ENCODE measurements at places on chromosomes 5 and 9.
A peak's percentile ranks its signal among the peaks of the same experiment; 100 is the strongest.

GRCh38 chr9:79477955-79478771 lies 93.6 kb upstream of the TLE4 start:
- peak; percentile 47 for DNase-seq

GRCh38 chr5:94218374-94218773 lies 400.0 kb downstream of the KIAA0825 start:
- peak; percentile 94 for DNase-seq

DNA sequence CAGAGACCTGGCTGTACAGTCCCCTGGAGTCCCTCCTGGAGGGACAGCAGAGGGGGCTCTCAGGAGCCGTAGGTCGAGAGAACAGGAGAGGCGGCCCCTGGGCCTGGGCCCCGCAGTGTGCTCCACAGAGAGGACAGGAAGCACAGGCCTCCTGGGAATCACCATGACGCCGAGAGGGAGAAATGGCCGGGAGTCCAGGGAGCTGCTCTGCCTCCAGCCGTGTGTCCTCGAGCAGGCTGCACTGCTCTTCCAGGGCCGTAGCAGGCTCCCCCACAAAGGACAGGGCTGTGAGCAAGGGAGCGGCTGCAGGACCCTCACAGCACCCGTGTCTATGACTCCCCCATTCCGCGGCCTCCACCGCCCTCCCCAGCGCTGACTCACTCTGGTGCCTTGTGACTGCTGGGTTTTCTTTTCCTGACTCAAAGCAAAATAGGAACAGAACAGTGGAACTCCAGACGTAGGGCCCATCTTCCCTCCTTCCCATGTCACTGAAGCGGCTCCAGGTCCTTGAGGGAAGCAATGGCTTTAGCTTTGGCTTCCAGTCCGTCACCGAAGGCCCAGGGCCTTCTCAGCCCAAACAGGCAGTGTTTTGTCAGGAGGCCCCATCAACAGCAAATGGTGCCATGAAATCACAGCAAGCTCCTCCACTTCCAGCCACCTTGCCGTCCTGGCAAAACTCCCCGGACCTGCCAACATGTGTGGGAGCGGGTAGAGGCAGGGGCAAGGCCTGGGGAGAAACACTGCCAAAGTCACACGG lies 114.2 kb downstream of the LHFPL2 start:
- peak; percentile 79 for DNase-seq

DNA sequence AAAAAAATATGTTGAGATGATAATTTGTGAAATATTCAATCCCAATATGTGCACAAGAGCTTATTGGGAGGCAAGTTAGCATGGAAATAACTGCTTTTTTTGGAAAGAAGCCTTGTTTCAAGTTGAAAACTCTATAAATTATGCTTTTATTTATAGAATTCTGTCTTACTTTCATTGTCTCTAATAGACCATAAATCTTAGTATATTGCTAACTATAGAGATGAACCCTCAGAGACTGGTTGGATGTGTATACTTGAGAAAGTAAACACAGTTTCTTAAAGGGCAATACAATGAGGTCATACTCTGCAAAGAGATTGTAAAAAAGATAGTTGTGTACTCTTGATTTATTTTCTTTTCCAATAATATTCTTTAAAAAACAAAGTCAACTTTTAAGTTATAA lies 530.3 kb downstream of the SPATA31D1 start:
- DNase-seq = no peak

DNA sequence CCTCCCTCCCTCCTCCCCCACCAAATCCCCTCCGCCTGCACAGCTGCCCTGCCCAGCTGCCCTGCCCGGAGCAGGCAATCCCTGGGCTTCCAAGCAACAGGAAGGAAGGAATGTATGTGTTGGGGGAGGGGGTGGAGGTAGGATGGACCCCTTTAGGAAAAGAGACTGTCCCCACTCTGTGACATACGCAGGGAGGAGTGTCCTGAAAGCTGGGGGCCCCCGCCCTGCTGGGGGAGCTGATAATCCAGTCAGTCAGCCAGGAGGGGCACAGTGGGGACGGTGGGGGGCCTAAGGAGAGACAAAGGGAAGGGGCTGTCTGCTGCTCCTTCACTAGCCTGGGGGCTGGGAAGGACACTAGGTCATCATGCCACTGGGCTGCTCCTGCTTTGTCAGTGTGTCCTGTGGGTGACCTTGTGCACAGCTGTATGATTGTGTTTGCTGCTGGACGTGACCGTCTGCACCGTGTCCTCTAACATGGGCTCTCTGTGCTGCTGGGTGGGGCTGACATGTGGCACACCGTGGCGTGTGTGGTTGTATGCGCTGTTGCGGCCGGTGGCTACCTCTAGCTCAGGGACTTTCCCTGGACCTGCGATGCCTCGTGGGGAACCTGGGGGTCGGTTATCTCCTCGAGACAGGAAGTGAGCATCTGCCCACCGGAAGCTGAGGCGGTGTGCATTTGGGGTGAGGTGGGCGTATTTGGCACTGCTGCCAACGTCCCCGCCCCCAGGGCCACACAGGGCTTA lies 3.0 kb downstream of the N4BP3 start:
- no peak for DNase-seq
